ENCODE measurements at places on chromosomes 5 and 9. TPM values are rescaled to one million over a fixed set of nuclear protein-coding genes. Genes with fewer than 3 reads are reported as not detected.

DNA sequence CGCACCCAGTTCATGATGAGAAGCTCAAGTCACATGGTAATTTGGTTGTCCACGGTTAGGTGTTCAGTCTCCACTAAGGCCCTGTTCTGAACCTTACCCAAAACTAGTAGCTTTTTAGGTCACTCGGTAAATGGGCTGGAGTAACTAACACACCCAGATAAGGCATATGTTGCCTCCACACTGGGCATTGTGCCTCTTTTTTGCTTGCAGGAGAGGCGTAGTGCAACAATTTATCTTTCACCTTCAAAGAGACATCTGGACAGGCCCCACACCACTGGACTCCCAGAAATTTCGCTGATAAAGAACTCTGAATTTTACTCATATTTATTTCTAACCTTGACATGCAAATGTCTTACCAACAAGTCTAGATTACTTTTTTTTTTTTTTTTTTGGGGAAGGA, 16.8 kb upstream of the PTGES start:
- no peak for DNase-seq

DNA sequence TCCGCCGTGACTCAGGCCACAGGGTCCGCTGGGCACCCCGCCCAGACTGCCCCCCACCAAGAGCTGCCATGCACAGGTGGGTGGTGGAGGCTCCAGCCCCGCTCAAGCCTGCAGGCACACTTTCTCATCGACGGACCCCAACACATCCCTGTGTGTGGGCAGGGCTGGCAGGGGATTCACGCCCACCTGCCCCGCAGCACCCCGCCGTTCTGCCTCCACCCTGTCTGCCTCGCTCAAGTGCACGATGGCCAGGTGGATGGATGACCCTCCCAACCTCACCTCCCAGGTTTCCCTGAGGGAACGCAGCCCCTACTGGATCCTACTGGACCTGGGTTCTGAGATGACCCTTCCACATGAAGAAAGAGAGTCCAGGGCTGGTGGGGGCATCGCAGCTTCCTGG, 26.1 kb upstream of the FCN1 start:
- DNase-seq, result no peak

MRPL41 gene
- total RNA-seq, result 32.5 TPM

GRCh38 chr5:14741801-14742440, 77.4 kb downstream of the OTULIN start:
- no peak for DNase-seq

DNA sequence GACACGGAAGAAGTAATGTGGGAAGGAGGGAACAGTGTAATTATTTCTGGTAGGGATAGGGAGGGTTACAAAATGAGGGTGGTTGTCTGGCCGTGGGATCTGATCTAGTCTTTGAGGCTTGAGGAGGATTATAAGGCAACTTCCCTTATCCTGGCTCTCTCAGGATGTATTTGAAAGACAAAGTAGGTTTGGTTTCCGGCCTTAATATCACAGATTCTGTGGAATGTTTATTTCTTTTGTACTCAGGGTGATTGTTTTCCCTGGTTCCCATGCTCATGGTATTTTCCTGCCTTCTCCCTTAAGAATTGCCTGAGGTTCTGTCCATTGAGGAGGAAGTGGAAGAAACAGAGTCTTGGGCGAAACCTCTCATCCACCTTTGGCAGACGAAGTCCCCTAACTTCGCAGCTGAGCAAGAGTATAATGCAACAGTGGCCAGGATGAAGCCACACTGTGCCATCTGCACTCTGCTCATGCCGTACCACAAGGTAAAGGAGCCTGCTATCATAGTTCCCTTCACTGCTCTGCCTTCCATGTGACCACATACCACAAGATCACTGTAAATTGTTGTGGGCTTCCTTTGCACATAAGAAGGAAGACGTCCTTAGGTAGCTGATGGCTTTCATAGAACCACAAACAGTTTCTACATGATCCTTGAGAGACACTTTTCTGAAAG, 253.8 kb downstream of the KDM4C start:
- peak; percentile 56 for DNase-seq

STXBP1 gene
- 24.7 TPM for total RNA-seq

DNA sequence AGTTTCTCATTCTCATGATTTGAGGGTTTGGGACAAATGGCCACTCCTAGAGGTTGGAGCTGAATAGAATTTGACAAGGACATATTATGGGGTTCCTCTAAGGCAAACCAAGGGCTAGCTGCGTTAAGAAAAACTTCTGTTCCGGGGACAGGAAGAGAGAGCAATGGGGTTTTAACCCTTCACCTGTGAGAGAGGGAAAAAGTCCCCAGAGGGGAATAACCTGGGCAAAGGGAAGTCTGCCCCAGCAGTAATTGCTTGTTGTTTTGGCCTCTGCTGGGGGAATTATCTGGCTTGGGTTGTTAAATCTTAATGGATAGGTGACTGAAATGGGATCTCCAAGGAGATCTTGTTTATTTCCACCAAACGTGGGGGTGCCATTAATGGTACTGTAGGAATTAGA, 110.1 kb upstream of the MOCS2 start:
- no peak for DNase-seq

DNA sequence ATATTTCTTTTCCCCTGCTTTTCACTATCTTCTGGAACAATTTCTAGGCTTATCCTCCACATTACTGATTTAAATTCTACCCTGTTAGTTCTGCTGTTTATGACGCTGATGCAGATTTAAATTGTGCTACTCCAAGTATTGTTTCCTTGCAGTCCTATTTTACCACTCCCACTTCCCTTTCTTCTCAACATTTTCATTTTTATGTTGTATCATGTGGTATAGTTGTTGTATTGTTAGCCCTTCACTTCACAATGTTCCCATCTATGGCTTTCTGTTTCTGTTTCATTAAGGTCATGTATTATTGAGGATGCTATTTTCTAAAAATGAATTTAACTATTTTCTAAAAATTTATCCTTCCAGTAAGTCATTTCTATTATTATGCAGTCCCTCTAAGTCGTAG, 254.4 kb downstream of the NDUFS4 start:
- DNase-seq, result no peak

DNA sequence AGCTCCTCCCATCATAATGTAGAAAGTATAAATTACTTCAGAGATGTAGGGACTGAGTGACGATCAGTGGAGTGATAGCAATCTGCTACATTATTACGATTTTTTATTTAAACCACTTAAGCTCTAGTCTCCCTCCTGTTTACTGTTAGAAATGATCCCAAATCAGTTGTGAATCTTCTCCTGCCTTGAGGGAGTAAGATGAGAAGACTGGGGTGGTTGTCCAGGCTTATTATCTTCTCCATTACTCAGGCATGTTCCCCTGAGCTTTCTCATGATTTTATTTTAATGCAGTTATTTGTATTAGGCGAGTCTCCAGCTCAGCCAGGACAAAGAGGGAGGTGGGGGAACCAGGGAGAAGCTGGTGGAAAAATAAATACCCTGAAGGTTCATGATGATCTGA, 48.2 kb upstream of the CTNNA1 start:
- DNase-seq, result no peak

- no peak for DNase-seq
Measured at GRCh38 chr9:103872811-103873210, 221.3 kb upstream of the SMC2 start.

DNA sequence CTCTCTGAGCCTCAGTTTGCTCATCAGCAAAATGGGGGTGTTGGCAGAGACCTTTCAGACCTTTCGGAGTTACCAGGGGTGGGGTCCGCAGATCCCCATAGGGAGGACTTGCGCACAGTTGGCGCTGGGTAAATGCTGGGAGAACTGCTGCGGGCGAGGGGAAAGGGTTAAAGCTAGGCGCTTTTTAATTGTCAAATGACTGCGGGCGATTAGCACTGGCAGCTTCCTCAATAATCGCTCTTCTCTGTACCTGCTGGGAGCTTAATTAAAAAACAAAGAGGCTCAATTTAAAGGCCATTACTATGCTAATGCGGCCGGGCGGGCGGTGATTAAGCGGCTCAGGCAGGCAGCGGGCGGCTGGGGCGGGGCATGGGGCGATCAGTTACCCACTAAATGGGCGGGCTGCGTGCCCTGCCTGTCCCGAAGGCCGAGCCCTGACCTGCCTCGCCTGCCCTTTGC, 63.0 kb downstream of the LMX1B start:
- DNase-seq, result no peak

GRCh38 chr5:153991168-153991567, 47.5 kb downstream of the FAM114A2 start:
- no peak for DNase-seq

DNA sequence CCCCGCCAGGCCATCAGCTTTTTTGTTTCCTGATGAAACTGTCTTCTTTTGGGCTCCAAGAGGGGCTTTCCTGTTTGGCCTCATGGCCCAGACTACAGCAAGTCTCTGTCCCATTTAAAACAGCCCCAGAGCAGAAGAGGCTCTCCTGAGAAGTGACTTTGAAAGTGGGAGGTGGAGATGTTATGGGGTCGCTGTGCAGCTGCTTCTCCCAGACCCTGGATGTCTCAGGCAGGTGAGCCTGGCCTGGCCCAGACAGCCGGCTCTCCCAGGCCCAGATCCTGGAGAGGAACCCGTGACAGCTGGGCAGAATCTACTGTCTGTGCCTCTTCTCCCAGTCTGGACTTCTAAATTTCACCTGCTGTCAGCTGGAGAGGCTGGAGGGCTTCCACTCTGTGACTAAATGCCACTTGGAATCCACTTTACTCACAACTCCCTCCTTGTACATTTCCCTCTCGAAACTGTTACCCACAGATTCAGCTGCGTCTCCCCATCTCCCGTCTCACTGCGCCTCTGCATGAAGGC, 20.6 kb downstream of the FAM78A start:
- no peak for DNase-seq

GRCh38 chr5:88964831-88965230, 81.8 kb upstream of the MEF2C start:
- DNase-seq, result no peak
